ENCODE measurements at places on chromosomes 2 and 18.

DNA sequence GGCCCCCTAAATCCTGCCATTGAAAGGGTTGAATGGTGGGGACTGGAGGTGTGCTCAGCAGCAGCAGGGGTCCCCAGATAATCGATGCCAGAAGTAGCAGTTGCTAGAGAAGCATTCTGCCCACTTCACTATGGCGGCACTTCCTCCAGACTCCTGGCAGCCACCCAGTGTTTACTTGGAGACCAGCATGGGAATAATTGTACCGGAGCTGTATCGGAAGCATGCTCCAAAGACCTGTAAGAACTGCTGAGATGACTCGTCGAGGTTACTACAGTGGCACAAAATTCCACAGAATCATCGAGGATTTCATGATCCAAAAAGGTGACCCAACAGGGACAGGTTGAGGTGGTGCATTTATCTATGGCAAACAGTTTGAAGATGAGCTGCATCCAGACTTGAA, 11.0 kb upstream of the GAREM2 start:
- H3K4me3 ChIP-seq = no peak overlapping the region
- no peaks in the 10 kb centered on the region for H3K36me3 ChIP-seq

GRCh38 chr2:17626986-17627385, 86.5 kb downstream of the VSNL1 start:
- H3K27me3 ChIP-seq = peaks cover under 1% of the 10 kb centered on the region
- H3K27ac ChIP-seq = no peak overlapping the region
- no peaks in the 10 kb centered on the region for H3K4me1 ChIP-seq
- no peak overlapping the region for H3K4me3 ChIP-seq
- H3K36me3 ChIP-seq = no peaks in the 10 kb centered on the region

GRCh38 chr18:45687621-45688020, 36.4 kb upstream of the SLC14A1 start:
- peaks cover 77% of the 10 kb centered on the region for H3K4me1 ChIP-seq
- peaks cover 2% of the 10 kb centered on the region for H3K36me3 ChIP-seq
- DNase-seq = peak; percentile 72

DNA sequence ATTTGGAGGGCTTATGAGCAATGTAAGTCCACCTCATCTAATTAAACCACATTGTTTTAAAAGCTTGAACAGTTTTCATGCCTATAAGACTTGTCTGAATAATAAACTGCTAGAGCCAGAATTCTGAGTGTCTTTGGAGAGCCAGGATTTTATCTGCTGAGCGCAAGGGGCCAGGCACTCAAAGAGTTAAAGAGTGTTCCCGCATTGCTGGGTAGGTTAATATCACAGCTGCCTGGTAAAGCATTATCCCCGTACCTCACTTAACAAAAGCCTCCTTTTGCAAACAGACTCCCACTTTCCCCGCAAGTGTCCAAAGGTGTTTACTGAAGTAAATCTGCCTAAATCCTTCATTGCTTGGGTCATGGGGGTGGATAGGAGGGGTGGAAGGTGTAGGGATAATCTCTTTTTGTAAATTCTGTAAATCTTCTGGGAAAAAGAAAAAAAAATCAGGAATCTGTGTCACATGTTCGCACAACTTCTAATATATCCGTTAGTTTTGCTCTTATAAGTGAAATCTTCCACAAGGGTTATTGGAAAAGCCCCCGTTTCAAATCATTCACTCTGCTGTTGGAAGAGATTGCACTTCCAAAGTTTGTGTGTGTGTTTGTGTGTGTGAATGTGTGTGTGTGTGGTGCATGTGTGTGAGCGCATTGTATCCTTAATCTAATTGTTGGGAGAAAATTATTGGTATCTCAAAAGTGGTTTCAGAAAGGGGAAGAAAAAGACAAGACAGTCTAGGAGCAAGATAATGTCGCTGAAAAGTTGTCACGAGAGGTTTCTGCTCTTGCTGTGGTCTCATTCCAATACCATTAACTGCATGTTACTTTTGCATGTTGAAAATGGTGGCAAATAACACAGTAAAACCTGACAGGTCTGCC, 10.7 kb downstream of the ZEB2 start:
- peaks cover 16% of the 10 kb centered on the region for H3K27me3 ChIP-seq
- H3K36me3 ChIP-seq = peaks cover 7% of the 10 kb centered on the region
- no peak overlapping the region for H3K27ac ChIP-seq
- DNase-seq = no peak
- no peak overlapping the region for H3K4me3 ChIP-seq
- H3K4me1 ChIP-seq = peaks cover 58% of the 10 kb centered on the region

DNA sequence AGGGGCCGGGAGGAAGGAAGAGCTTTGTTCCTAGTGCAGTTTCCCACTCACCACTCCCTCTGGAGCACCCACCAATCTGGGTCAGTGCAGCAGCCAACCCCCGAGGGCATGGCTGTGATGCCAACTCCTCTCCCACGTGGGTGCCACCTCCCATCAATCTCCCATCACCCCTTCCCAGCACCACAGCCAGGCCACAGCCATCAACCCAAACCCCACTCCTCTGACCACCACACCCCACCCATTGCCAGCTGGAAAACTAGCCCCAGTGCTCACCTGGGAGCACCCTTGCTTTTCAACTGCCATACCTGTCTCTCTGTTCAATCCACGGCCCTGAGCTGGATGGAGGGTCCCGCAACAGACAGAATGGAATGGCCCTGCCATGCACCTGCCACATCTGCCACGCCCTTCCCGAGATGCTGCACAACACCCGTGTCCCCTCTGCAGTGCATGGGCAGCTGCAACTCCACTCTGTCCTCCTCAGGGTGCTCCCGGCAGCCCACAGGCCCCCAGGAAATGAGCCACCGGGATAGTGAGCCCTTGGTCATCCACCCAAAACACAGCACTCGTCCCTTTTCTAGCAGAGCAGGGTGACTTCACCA, 112.4 kb upstream of the ID2 start:
- H3K27me3 ChIP-seq = no peaks in the 10 kb centered on the region
- H3K36me3 ChIP-seq = no peaks in the 10 kb centered on the region
- no peak overlapping the region for H3K27ac ChIP-seq
- no peak for DNase-seq

DNA sequence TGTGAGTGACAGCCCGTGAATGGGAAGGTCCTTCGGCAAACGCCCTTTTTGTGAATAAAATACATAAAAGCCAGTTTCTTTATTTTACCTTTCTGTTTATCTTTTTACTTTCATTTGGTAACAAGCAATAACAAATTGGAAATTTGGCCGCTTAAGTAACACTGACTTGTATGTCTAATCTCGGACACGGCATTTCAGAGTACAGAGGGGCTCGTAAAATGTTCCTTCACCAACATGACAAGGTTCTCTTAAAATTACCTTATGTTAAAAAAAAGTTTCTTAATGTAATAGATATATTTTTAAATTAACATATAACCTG, 558 bp upstream of the NEMP2 start:
- no peaks in the 10 kb centered on the region for H3K27me3 ChIP-seq
- peak overlapping the region; percentile 96 for H3K4me3 ChIP-seq
- no peak for DNase-seq
- peak overlapping the region; percentile 96 for H3K27ac ChIP-seq
- H3K36me3 ChIP-seq = peaks cover 45% of the 10 kb centered on the region
- H3K4me1 ChIP-seq = peaks cover 46% of the 10 kb centered on the region

DNA sequence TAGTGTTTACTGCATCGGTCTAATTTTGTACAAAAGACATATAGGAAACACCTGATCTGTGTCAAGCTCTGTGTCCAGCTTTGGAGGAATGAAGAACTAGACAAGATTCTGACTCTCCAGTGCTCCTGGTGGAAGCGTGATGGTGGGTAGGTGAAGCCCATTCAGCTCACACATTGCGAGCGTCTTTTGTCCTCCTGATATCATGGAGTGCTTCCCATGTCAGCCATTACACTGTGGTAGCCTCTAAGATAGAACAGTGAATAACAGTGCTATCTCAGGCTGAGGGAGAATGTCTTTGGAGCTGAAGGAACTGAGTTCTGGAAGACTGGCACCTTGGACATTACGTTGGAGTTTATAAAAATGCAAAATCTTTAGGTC, 350.2 kb downstream of the CYRIA start:
- no peaks in the 10 kb centered on the region for H3K36me3 ChIP-seq
- no peak for DNase-seq
- H3K27ac ChIP-seq = no peak overlapping the region
- H3K4me1 ChIP-seq = no peaks in the 10 kb centered on the region

GRCh38 chr2:117853316-117853715, 38.8 kb downstream of the DDX18 start:
- no peaks in the 10 kb centered on the region for H3K4me1 ChIP-seq
- DNase-seq = no peak
- H3K27ac ChIP-seq = no peak overlapping the region
- no peak overlapping the region for H3K4me3 ChIP-seq
- H3K36me3 ChIP-seq = no peaks in the 10 kb centered on the region
- H3K27me3 ChIP-seq = peaks cover 24% of the 10 kb centered on the region

DNA sequence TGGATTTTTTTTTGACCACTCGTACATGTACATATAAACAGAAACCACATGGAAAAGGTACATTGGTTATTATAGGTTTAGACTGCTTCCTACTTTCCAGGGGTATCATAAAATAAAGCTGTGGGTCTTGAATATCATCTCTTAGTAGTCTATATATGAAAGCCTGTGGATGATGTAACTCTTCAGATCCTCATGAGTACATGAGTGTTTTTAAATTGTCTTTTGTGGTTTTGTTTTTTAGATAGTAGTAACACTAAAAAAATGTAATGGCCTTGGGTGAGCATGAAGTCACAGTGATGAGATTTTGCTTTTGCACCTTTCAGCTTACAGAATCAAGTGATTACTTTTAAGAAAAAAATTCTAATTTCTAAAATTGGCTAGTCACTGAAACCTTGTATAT, 80.2 kb downstream of the RAB3GAP1 start:
- peaks cover 42% of the 10 kb centered on the region for H3K36me3 ChIP-seq
- peak overlapping the region; percentile 48 for H3K27ac ChIP-seq
- H3K4me1 ChIP-seq = peaks cover 8% of the 10 kb centered on the region
- H3K27me3 ChIP-seq = no peaks in the 10 kb centered on the region
- no peak for DNase-seq

- no peak for DNase-seq
- H3K4me3 ChIP-seq = no peak overlapping the region
- H3K4me1 ChIP-seq = no peaks in the 10 kb centered on the region
- H3K36me3 ChIP-seq = no peaks in the 10 kb centered on the region
Measured at GRCh38 chr2:216789081-216789480, 70.8 kb downstream of the TNP1 start.

Measured in activated CD8-positive, alpha-beta T cell treated with anti-CD3 and anti-CD28 coated beads for 36 hours (primary cell).